ENCODE measurements at places on chromosomes 16 and 17. TPM values are rescaled to one million over a fixed set of nuclear protein-coding genes. Genes with fewer than 3 reads are reported as not detected.

Gene TEFM
- total RNA-seq = 15.6 TPM

GRCh38 chr16:31094088-31094423, 541 bp downstream of the VKORC1 start:
- DNase-seq = no peak

DNA sequence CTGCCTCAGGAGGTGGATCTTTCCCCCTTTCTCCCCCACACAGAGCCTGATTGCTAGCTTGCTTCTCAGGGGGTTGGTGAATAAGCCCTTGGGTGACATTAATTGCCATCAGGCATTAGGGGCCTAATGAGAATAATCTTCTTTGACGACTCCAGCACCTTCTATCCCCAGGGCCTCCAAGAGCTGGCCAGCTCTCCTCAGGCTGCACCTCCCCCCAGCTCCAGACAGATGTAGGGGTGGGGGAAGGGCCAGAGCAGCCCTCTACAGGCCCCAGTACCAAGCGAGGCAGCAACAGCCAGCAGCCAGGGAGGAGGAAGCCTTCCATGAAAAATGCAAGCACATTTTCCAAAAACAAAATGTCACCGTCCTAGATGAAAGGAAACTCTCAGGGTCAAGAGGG, 1.4 kb upstream of the TMEM132E start:
- no peak for DNase-seq

DNA sequence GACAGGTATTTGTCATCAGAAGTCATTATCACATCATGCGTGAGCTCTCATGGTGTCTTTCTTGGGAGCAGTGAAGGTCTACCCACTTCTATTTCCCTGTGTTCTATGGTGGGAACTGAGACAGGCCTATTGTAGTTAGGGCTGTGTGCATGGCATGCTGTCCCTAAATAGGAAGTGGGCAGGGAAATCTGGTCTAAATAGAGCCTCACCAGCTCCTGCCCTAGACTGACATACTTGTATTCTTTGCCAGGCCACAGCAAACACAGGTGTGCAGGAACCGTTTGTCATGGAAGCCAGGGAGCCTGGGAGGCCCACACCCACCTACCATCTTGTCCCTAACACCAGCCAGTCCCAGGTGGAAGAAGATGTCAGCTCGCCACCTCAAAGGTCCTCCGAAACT, 10.1 kb downstream of the SLC7A6 start:
- no peak for DNase-seq

- DNase-seq = no peak
Observed at GRCh38 chr16:65268331-65268730, 146.5 kb upstream of the CDH11 start.

GRCh38 chr16:1225051-1225451, at the start of gene TPSG1:
Gene TPSG1 (minus strand): TSS chr16:1225268. CDS start chr16:1225252, 16 bp downstream.
- DNase-seq = no peak
